ENCODE measurements at places on chromosomes 16 and 17.

GRCh38 chr16:73610605-73611156, 562.8 kb upstream of the ZFHX3 start:
- peak; percentile 8 for DNase-seq

DNA sequence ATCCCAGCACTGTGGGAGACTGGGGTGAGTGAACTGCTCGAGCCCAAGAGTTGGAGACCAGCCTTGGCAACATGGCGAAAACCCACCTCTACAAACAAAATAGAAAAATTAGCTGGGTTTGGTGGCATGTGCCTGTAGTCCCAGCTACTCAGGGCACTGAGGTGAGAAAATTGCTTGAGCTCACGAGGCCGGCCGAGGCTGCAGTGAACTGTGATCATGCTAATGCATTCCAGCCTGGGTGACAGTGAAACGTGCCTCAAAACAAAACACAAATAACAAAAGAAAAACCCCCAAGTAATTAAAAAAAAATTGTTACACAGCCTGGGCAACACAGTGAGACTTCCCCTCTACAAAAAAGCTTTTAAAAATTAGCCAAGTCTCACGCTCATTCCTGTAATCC, 5.0 kb downstream of the CCDC47 start:
- no peak for DNase-seq

GRCh38 chr17:73949903-73950592, 253.4 kb upstream of the RPL38 start:
- DNase-seq: no peak

DNA sequence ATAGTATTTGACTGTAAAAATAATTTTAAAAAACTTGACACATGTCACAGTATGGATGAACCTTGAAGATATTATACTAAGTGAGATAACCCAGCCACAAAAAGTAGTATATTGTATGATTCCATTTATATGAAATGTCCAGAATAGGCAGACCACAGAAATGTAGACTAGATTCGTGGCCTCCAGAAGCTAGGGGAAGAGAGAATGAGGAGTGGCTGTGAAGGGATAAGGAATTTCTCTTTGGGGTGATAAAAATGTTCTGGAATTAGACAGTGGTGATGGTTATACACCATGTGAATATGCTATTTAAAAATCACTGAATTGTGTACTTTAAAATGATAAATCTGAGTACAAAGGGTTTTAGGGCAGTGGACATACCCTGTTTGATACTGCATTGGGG, 253.1 kb upstream of the DYNLRB2 start:
- no peak for DNase-seq

- no peak for DNase-seq
These were observed 571 bp upstream of the USP10 start for GRCh38 chr16:84699147-84699711.

GRCh38 chr17:72116661-72117521, 3.9 kb upstream of the SOX9 start:
- DNase-seq: peak; percentile 22

GRCh38 chr16:85138825-85139627, 26.8 kb upstream of the CIBAR2 start:
- DNase-seq: no peak

GRCh38 chr17:5980941-5981340, 89.2 kb upstream of the WSCD1 start:
- DNase-seq: no peak

DNA sequence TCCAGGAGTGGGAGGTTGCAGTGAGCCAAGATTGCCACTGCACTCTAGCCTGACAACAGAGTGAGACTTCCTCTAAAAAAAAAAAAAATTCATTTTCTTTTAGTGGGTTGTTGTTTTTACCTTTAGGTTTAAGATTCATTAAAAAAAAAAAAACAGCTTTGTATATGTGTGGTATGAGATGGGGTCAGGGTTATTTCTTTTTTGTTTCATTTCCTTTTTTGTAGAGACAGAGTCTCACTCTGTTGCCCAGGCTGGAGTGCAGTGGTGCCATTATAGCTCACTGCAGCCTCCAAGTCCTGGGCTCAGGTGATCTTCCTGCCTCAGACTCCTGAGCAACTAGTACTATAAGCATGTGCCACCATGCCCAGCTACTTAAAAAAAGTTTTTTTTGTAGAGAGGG, 47.0 kb downstream of the BCAS3 start:
- no peak for DNase-seq

DNA sequence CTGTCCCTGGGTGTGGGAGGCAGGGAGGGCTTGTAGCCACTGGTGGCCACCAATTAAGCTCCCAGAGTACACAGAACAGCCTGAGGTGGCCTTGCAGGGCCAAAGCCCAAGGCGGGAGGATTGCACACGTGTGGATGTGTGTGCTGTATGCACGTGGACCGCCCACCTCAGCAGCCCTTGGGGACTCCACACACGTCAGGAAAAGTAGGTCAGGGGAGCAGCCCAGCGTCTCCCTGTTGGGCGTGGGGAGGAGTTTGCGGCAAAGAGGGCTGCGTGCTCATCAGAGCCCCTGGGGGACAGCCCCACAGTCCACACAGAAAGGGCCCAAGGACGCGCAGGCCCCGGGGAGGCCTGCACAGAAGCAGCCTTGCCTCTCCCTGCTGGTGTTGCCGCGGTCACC, 19.6 kb downstream of the SBK1 start:
- DNase-seq: no peak

All from endothelial cell (in vitro differentiated cells).